ENCODE measurements at places on chromosomes 7 and 10.

DNA sequence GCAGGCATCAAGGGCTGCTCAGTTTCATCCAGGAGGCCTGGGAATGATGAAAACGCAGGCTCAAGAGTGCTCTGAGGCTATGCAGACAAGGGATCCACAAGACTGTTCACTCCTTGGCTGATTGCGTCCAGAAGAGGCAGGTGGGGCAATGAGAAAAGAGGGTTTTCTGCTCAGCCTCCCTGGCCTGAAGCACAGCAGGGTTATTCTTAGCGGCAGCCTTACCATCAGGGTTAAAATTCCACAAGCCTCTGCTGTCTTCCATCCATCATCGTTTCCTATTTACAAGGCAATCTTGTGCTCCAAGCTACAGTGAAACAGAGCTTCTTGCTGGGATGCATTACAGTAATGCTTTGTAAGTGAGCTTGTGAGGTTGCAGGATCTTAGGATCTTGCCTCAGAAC is 129.4 kb upstream of the SHH start:
- H3K27me3 ChIP-seq: no peaks in the 10 kb centered on the region
- H3K4me1 ChIP-seq: peaks cover 2% of the 10 kb centered on the region
- no peak overlapping the region for H3K27ac ChIP-seq
- peaks cover 3% of the 10 kb centered on the region for H3K36me3 ChIP-seq
- no peak overlapping the region for H3K4me3 ChIP-seq

- no peaks in the 10 kb centered on the region for H3K4me1 ChIP-seq
- DNase-seq: peak; percentile 1
- no peaks in the 10 kb centered on the region for H3K27me3 ChIP-seq
- no peak overlapping the region for H3K4me3 ChIP-seq
- H3K27ac ChIP-seq: peak overlapping the region; percentile 7
- H3K36me3 ChIP-seq: no peaks in the 10 kb centered on the region
These were observed 197.5 kb downstream of the ARL4A start for GRCh38 chr7:12884856-12885440.

GRCh38 chr10:25808372-25808771 is 125.7 kb upstream of the MYO3A start:
- no peaks in the 10 kb centered on the region for H3K27me3 ChIP-seq
- no peak for DNase-seq
- H3K27ac ChIP-seq: no peak overlapping the region
- no peaks in the 10 kb centered on the region for H3K36me3 ChIP-seq

DNA sequence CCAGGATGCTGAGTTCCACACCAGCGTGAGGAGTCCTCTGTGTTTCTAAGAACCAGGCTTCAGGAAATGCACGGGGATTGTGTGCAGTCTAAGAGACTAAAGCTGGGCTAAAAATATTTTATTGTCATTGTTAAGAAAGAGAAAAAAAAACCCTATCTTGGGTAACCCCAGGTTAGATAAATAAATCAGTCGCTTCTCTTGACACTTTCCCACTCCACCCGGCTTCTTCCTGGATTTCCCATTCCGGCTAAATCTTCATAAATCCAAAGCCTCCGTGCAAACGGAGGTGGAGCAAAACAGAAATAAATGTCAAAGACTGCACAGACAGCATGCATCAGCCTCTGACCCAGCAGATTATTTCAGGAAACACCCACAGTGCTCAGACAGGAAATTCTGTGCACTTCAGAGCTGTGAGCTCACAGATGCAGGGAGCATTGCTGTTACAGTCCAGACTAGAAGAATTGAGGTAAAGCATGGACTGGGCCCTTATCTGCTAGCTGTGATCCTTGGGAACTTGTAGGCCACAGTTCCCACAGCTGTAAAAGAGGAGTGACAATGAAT is 44.8 kb upstream of the GRID1 start:
- no peaks in the 10 kb centered on the region for H3K36me3 ChIP-seq
- peaks cover 5% of the 10 kb centered on the region for H3K4me1 ChIP-seq
- DNase-seq: peak; percentile 93
- peak overlapping the region; percentile 78 for H3K27ac ChIP-seq
- H3K4me3 ChIP-seq: no peak overlapping the region

DNA sequence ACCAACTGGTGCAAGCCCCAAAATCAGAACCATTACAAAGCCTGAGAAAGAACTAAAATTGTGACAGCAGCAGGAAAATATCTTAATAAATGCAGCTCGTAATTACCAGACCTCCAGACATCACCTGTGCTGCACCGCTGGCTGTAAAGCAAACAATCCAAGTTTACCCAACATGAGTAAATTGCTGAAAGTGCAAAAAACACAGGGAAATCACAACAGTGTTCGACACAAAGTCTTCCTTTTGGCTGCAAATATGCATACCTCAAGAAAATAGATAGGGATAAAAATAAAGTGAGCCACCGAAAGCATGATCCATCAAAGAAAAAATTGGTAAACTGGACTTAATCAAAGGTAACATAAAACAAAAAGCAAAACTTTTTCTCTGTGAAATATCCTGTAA is 101.7 kb downstream of the SLC16A9 start:
- no peak overlapping the region for H3K27ac ChIP-seq
- no peaks in the 10 kb centered on the region for H3K27me3 ChIP-seq
- no peak for DNase-seq

DNA sequence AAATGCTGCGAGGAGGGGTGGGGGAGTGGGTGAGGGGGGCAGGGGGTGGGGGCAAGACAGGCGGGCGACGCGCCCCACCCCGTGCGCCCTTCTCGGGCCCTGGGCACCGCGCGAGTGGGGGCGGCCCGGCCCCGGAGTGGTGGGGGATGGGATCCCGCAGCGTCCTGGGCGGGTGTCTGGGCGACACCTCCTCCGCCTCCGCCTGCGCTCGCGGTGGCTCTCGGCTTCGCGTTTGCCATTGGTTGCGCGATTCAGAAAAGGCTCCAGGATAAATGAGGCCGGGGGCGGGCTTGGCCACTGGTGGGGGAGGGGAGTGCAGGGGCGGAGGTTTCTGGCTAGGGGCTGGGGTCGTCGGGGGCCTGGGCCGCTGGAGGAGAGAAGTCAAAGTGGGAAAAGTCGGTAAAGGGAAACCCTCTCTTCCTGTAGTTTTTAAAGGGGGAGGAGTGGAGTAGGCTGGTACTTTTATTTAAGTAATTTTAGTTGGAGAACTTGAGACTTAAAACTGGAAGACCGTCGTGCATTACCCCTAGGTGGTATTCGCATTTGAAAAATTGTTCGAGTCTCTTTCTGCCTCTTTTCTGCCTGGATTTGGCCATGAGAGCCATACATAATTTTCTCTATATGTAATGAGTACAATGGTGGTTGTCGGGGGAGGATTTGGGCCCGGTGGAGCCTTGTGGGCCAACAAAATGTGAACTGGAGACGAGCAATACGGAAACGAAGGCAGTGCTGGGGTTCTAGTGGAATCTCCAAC is 992 bp upstream of the IGF2BP3 start:
- peaks cover 94% of the 10 kb centered on the region for H3K27me3 ChIP-seq
- H3K27ac ChIP-seq: peak overlapping the region; percentile 95
- peak; percentile 89 for DNase-seq
- H3K4me3 ChIP-seq: peak overlapping the region; percentile 81

DNA sequence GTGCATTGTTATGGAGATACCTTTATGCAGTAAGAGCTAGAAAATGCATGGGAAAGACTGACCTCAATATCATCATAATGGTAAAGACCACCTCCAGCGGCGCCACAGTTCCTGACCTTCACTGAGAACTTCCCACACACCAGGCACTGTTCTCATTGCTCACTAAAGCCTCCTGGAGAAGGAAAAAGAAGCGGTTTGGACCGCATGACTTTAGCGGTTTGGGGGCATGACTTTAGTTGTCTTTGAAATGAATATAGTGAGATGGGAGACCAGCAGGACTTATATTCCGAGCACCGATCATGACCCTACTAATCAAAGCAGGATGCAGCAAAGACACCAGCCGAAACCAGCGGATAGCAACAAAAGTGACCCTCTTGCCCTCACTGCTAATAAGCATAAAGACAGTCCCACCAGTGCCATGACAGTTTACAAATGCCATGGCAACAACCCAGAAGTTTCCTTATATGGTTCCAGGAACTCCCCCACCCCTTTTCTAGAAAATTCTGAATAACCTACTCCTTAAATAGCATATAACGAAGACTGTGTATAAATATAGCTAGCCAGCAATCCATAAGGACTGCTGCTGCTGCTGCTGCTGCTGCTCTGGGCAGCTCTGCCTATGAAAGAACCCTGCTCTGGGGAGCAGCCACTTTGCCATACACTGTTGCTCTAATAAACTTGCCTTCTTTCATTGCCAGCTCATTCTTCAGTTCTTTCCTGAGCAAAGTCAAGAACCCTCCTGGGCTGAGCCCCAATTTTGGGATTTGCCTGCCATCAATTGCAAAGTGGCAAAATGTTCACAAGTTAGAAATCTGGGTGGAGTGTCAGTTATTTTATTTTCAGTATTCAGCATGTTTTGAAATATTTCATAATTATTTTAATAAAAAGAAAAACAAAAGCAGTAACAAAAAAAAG is 694.1 kb downstream of the SUGCT start:
- H3K36me3 ChIP-seq: no peaks in the 10 kb centered on the region
- H3K27me3 ChIP-seq: no peaks in the 10 kb centered on the region
- DNase-seq: no peak
- no peak overlapping the region for H3K27ac ChIP-seq

GRCh38 chr7:22385326-22385725 is 28.4 kb upstream of the RAPGEF5 start:
- H3K4me3 ChIP-seq: no peak overlapping the region
- H3K4me1 ChIP-seq: no peaks in the 10 kb centered on the region
- DNase-seq: no peak

- H3K27ac ChIP-seq: no peak overlapping the region
- H3K27me3 ChIP-seq: no peaks in the 10 kb centered on the region
- no peaks in the 10 kb centered on the region for H3K36me3 ChIP-seq
- H3K4me3 ChIP-seq: no peak overlapping the region
These were observed 26.5 kb downstream of the ANK3 start for GRCh38 chr10:60363187-60363586.

All from mesenchymal stem cell (in vitro differentiated cells and primary cell).